ENCODE measurements at places on chromosomes 5 and 9. TPM values are rescaled to one million over a fixed set of nuclear protein-coding genes. Genes with fewer than 3 reads are reported as not detected.

Gene GABRG2
- not detected for total RNA-seq

Gene C5orf47
- total RNA-seq, result not detected

Gene IL11RA
- 33.7 TPM for total RNA-seq

Gene RAD23B
- total RNA-seq, result 78.4 TPM

Gene DRD1
- 0.62 TPM for total RNA-seq

Gene SNCAIP
- 14.7 TPM for total RNA-seq

Gene PTPRD
- 92.0 TPM for total RNA-seq

Gene IL9
- total RNA-seq, result not detected

Gene SOHLH1
- total RNA-seq, result not detected

Gene GABRA6
- total RNA-seq, result not detected

Gene SLC25A25
- total RNA-seq, result 16.3 TPM

Gene MPDZ
- total RNA-seq, result 96.5 TPM

- no peaks in the 10 kb centered on the region for H3K36me3 ChIP-seq
- no peaks in the 10 kb centered on the region for H3K4me1 ChIP-seq
- no peak overlapping the region for H3K4me3 ChIP-seq
- no peak for DNase-seq
- no peak overlapping the region for H3K27ac ChIP-seq
Measured at GRCh38 chr5:93209476-93209875, 371.5 kb downstream of the NR2F1-AS1 start.

DNA sequence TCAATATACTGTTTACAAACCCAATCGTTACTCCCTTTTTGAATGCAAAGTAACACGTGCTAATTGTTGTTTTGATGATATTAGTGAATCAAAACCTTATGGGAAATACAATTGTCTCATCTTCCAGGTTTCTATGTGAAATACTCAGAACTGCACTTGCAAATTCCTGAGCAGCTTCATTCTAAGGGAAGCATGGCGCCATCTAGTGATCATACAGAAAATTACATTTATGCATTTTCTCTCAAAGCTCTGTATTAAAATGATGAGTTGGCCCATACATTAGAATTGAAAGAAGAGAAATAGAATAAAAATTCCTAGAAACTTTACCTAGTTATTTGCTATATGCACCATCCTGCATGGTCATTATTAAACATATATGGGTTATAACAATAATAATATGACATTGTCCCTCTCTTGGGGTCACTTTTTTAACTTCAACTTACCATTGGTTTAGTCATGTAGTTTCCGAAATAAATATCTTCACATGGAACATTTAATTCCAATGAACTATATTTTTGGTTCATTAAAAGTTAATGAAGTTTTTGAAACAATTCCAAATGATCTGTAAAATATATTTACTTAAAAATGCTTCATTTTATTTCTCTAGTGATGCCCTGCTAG is 220.0 kb downstream of the PDE4D start:
- no peak overlapping the region for H3K4me3 ChIP-seq
- DNase-seq, result no peak
- no peak overlapping the region for H3K27ac ChIP-seq
- H3K36me3 ChIP-seq, result no peaks in the 10 kb centered on the region
- no peaks in the 10 kb centered on the region for H3K27me3 ChIP-seq

DNA sequence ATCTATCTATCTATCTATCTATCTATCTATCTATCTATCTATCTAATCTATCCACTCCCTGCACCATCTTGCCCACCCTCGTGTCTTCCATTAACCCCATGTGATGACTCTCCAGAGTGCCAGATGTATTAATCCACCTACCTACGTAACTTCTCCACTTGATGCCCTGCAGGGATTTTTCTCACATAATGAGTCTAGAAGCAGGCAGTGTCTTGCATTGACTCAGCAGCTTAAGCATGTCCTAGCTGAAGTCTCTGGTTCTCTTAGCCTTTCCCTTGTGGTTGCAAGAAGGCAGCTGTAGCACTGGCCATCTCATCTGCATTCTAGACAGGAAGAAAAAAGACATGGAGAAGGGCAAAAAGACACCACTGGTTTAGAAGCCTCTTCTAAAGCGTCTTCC is 96.7 kb upstream of the ALDH1B1 start:
- no peaks in the 10 kb centered on the region for H3K27me3 ChIP-seq

GRCh38 chr5:74971947-74972460 is 80.4 kb downstream of the GCNT4 start:
- H3K4me3 ChIP-seq, result no peak overlapping the region
- DNase-seq, result no peak
- H3K36me3 ChIP-seq, result no peaks in the 10 kb centered on the region
- no peaks in the 10 kb centered on the region for H3K4me1 ChIP-seq
- no peak overlapping the region for H3K27ac ChIP-seq
- H3K27me3 ChIP-seq, result no peaks in the 10 kb centered on the region

- no peak for DNase-seq
- no peaks in the 10 kb centered on the region for H3K36me3 ChIP-seq
- H3K4me1 ChIP-seq, result no peaks in the 10 kb centered on the region
- H3K27ac ChIP-seq, result no peak overlapping the region
- H3K27me3 ChIP-seq, result no peaks in the 10 kb centered on the region
- no peak overlapping the region for H3K4me3 ChIP-seq
Measured at GRCh38 chr5:41893074-41893851, 10.9 kb upstream of the RIMOC1 start.

DNA sequence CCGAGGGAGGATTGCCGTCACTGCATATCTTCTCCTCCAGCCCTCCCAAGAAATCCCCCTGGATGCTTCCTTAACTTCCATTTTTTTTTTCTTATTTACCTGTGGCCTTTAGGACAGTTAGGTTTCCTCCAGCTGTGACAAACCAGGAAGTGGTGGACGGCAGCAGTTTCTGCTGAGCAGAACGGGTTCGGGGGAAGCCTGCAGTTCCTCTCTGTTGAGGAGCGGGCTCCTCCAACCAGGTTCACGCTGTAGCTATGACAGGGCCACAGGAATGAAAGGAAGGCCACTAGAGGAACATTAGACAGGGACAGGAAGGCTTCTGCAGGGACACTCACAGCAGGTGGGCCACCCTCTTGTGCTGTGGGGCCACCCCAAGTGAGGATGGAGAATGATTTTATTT is 76.7 kb upstream of the SYK start:
- H3K4me3 ChIP-seq, result no peak overlapping the region
- H3K27ac ChIP-seq, result no peak overlapping the region
- H3K27me3 ChIP-seq, result no peaks in the 10 kb centered on the region
- H3K4me1 ChIP-seq, result no peaks in the 10 kb centered on the region

DNA sequence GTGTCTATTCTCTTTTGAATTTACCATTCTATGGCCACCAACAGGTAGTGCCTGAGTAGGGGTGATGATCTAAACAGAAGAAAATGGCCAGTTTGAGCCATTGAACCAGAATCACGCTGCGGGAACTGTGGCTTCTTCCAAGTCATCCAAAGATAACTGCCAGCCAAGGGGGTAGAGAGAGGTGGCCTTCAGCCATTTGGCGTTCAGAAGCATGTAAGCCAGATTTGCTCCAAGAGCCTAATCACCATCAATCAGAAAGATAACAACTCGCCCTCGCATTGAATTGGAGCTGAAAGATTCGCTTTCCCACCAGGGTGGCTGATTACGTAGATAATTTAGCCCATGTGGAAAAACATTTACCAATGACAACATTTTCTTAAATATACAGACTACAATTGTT is 1302.7 kb upstream of the DMAC1 start:
- H3K4me3 ChIP-seq, result no peak overlapping the region
- no peaks in the 10 kb centered on the region for H3K36me3 ChIP-seq
- peaks cover 2% of the 10 kb centered on the region for H3K27me3 ChIP-seq

- no peaks in the 10 kb centered on the region for H3K36me3 ChIP-seq
- H3K27ac ChIP-seq, result no peak overlapping the region
- no peak for DNase-seq
- no peak overlapping the region for H3K4me3 ChIP-seq
Measured at GRCh38 chr5:170483701-170484458, 19.9 kb upstream of the KCNIP1 start.

GRCh38 chr5:114250536-114250935 is 111.3 kb upstream of the KCNN2 start:
- H3K27ac ChIP-seq, result no peak overlapping the region
- H3K36me3 ChIP-seq, result no peaks in the 10 kb centered on the region
- no peak overlapping the region for H3K4me3 ChIP-seq
- no peaks in the 10 kb centered on the region for H3K27me3 ChIP-seq
- no peak for DNase-seq
- H3K4me1 ChIP-seq, result no peaks in the 10 kb centered on the region

GRCh38 chr5:40955313-40955712 is 46.0 kb downstream of the C7 start:
- H3K4me1 ChIP-seq, result no peaks in the 10 kb centered on the region
- H3K4me3 ChIP-seq, result no peak overlapping the region
- no peaks in the 10 kb centered on the region for H3K27me3 ChIP-seq
- H3K36me3 ChIP-seq, result no peaks in the 10 kb centered on the region
- DNase-seq, result no peak

DNA sequence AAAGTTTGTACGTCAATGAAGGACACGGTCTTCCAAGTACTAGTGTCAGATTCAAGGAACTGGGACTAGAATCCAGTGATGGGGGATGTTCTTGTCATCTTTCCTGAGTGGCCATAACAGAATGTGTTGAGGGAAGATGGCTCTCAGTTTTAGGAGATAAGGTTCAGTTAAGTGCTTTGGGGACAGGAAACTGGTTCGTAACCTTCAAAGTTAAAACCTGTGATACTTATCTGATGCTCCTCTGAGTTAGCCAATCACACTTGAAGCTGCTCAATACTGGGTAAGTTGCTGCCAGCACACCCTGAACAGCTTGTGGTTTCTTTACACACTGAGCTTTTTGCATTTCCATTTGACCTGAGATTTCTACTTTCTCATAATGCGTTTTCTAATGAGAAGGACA is 64.4 kb downstream of the PIK3R1 start:
- H3K4me3 ChIP-seq, result no peak overlapping the region
- H3K4me1 ChIP-seq, result peaks cover 2% of the 10 kb centered on the region
- H3K36me3 ChIP-seq, result peaks cover 8% of the 10 kb centered on the region
- no peak overlapping the region for H3K27ac ChIP-seq
- H3K27me3 ChIP-seq, result no peaks in the 10 kb centered on the region

GRCh38 chr5:6418679-6419276 is 29.9 kb upstream of the UBE2QL1 start:
- no peaks in the 10 kb centered on the region for H3K27me3 ChIP-seq
- H3K27ac ChIP-seq, result no peak overlapping the region
- H3K4me3 ChIP-seq, result no peak overlapping the region
- DNase-seq, result no peak
- H3K4me1 ChIP-seq, result peaks cover 3% of the 10 kb centered on the region

DNA sequence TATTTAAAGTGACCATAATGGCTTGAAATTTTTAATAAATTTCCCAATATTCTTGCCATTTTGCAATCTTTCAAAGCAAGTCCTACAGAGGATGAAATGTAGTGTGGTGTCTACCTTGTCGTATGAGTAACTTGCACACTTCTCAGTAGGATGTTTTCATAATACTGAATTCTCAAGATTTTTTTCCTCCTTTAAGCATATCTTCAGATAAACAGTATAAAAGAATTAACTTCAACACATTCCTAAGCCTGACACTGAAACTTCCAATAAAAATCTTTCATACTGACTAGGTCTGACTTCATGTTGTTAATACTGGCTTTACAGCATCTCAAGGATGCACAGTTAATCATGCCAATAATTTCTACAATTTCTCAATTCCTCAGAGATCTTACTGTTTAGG is 62.0 kb downstream of the DROSHA start:
- DNase-seq, result no peak
- peaks cover 12% of the 10 kb centered on the region for H3K36me3 ChIP-seq
- H3K4me1 ChIP-seq, result no peaks in the 10 kb centered on the region
- H3K27ac ChIP-seq, result no peak overlapping the region

GRCh38 chr5:124644582-124644981 is 101.9 kb downstream of the ZNF608 start:
- H3K4me1 ChIP-seq, result no peaks in the 10 kb centered on the region
- no peaks in the 10 kb centered on the region for H3K27me3 ChIP-seq
- no peak overlapping the region for H3K4me3 ChIP-seq
- peaks cover 4% of the 10 kb centered on the region for H3K36me3 ChIP-seq

GRCh38 chr5:102956599-102956998 is 163.3 kb downstream of the GIN1 start:
- no peak overlapping the region for H3K27ac ChIP-seq
- H3K4me1 ChIP-seq, result peaks cover 6% of the 10 kb centered on the region
- DNase-seq, result no peak
- peaks cover 1% of the 10 kb centered on the region for H3K36me3 ChIP-seq

DNA sequence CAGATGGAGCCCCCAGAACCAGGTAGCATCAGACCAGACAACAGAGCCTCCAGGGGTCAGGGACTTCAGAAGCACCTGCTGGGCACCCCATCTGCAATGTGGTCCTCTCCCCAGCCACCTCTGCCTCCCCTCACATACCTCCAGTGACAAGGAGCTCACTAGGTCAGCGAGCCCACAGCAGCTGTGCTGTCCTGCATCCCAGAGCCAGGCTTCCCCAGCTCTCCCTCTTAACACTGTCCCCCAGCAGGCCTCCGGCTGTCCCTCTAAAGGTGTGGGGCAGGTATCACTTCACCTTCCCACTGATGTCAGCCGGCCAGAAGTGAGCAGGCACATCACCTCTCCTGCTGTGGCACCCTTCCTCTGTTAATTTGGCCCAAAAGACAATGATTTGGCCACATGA is 83.6 kb downstream of the LMX1B start:
- no peaks in the 10 kb centered on the region for H3K4me1 ChIP-seq
- no peak overlapping the region for H3K27ac ChIP-seq
- H3K36me3 ChIP-seq, result no peaks in the 10 kb centered on the region
- no peak overlapping the region for H3K4me3 ChIP-seq

- H3K4me1 ChIP-seq, result no peaks in the 10 kb centered on the region
- no peaks in the 10 kb centered on the region for H3K27me3 ChIP-seq
- no peak overlapping the region for H3K27ac ChIP-seq
- no peaks in the 10 kb centered on the region for H3K36me3 ChIP-seq
- DNase-seq, result peak; percentile 33
Measured at GRCh38 chr9:126049896-126050604, 276.6 kb upstream of the MVB12B start.

DNA sequence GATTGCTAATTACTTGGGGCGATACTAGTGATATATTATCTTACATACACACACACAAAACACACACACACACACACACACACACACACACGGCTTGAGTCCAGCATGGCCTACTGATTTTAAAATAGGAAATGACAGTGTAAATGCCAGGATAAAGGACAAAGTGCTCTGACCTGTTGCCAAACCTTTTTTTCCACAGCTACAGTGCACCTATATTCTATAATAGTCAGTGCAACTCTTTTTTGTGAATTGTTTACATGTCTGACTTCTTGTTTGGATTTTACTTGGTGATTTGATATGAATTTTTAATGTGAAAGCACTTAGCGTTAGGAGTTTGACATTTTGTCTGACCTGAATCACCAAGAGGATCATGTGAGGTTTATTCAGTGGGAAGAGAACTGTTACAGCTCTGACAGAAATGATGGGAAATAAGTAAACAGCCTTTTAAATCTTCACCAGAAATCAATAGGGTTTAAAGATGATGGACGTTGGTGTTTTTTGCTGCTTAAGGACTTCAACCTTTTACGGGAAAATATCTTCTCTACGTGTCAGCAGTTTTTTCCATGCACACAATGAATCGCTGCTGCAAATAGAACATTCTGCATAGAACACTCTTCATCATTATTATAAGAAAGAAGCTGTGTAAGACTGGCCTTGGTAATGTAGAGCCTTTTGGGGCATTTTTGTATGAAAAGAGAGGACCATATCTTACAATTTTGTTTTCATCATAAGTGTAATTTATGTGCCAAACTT is 218.5 kb downstream of the RANBP17 start:
- no peaks in the 10 kb centered on the region for H3K4me1 ChIP-seq
- H3K36me3 ChIP-seq, result no peaks in the 10 kb centered on the region
- no peak for DNase-seq
- H3K27ac ChIP-seq, result no peak overlapping the region
- H3K4me3 ChIP-seq, result no peak overlapping the region
- no peaks in the 10 kb centered on the region for H3K27me3 ChIP-seq

- peak overlapping the region; percentile 86 for H3K4me3 ChIP-seq
- DNase-seq, result no peak
- H3K36me3 ChIP-seq, result peaks cover 2% of the 10 kb centered on the region
- H3K27ac ChIP-seq, result peak overlapping the region; percentile 99
- H3K27me3 ChIP-seq, result no peaks in the 10 kb centered on the region
Measured at GRCh38 chr5:41924526-41924871, 582 bp upstream of the FBXO4 start.

Measured in aorta (tissue), 5 donors.